ENCODE measurements at places on chromosomes 5 and 9.

GRCh38 chr9:82560036-82560435 lies 502.9 kb downstream of the RASEF start:
- DNase-seq = no peak

- DNase-seq = no peak
These were observed 65.2 kb upstream of the TNFAIP8 start for GRCh38 chr5:119290607-119291006.

- no peak for DNase-seq
These were observed 44.4 kb upstream of the CPLX2 start for GRCh38 chr5:175826980-175827379.

- no peak for DNase-seq
These were observed 14.9 kb upstream of the COL27A1 start for GRCh38 chr9:114140401-114140800.

DNA sequence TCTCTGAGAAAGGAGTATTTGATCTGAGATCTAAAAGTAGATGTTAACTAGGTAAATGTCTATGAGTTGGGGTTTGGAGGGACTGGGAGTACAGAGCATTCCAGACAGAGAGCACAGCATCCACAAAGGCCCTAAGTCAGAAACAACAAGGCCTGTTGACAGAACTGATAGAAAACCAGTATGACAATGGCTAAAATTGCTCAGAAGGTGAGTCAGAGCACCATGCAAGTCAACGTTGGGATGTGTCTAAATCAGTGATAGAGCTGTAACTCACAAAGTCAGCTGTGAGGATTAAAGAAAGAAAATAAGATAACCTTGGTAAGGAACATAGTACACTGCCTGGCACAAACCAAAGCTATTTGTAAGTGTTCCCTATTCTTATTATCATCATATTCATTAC lies 124.0 kb downstream of the CETN3 start:
- DNase-seq = no peak

GRCh38 chr9:112734892-112735291 lies 15.7 kb upstream of the SNX30 start:
- no peak for DNase-seq

GRCh38 chr5:167871091-167871490 lies 420.4 kb upstream of the WWC1 start:
- no peak for DNase-seq

- peak; percentile 98 for DNase-seq
These were observed 35.6 kb upstream of the ATP6V1G1 start for GRCh38 chr9:114551750-114552685.

- DNase-seq = no peak
These were observed 39.4 kb downstream of the UBE2QL1 start for GRCh38 chr5:6488021-6488420.

- peak; percentile 88 for DNase-seq
These were observed 10.8 kb downstream of the KCNV2 start for GRCh38 chr9:2727966-2728613.

DNA sequence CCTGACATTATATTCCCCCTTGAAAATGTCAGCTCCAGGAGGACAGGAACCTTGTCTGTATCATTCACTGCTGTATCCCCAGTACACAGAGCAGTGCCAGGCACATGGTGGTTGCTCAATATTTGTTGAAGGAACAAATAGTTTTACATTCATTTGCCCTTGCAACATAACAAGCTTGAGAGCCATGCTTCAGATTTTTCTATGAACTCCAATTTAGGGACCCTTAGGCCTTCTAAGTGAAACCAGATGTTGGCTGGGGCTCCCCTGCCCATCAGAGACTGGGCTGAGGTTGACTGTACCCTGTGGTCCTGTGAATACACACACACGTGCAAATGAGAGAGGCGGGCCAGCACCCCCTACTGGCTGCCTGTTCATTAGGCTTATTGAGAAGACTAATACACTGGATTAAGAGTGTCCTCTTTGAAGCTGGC lies 214.9 kb upstream of the WWC1 start:
- DNase-seq = peak; percentile 56

DNA sequence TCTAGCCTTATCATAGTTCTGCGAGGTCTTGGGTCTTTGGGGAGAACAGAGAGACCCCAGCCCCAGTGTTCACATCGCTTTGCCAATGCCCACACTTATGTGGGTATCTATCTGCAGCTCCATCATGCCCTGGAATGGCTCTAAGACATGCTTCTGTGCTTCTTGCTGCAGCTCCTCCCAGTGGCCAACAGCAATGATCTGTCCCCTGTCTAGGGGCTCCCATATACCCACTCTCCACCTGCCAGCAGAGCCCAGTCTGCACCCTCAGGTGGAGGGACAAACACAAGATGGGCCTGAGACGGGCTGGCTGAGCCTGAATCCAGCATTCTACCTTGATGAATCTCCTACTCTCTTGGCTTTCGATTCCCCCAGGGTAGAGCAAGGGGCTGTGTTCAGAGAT lies 14.6 kb upstream of the DAP start:
- DNase-seq = no peak

- no peak for DNase-seq
These were observed 6.5 kb downstream of the PPP6C start for GRCh38 chr9:125183054-125183453.

DNA sequence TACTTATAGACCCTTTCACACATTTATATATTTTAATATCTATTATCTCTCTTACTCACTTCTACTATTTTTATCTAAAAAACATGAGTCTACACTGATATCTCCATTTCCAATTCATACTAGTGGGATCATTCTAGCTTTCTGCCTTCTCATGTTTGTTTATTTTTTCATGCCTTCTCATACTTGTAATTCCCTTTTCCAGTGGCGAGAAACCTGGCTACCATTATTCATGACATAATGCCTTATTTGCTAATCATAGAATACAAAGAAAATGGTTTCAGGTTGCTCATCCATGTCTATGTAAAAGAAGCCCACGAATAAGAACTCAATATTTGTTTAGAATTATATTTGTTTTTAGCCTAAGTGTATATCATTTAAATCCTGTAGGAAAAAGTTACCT lies 232.7 kb upstream of the ACTBL2 start:
- DNase-seq = peak; percentile 43

DNA sequence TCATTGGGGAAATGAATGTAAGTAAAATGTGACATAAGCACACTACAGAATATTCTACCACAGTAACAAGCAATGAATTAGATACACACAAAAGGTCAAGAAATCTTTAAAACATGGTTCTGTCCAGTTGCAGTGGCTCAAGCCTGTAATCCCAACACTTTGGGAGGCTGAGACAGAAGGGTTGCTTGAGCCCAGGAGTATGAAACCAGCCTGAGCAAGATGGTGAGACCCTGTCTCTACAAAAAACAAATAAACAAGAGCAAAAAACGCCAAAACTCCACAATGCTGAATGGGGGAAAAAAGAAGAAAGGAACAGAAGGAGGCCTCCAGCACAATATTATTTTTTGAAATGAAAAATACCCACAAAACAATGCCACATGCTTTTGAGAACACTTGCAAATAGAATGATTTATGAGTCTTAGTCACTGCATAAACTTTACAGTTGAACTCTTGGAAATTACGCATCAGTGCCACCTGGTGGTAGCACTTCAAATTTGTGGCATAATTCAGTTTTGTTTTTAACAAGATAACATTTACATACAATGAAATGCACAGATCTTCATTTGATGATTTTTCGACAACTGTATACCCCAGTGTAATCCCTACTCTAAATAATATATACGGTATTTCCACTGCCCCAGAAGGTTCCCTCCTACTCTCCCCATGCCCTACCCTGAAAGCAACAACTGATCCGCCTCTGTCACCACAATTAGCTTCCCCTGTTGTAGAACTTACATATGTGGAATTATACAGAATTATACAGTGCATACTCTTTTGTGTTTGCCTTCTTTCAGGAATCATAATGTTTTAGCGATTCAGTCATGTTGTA lies 14.4 kb upstream of the SPINK4 start:
- peak; percentile 84 for DNase-seq

DNA sequence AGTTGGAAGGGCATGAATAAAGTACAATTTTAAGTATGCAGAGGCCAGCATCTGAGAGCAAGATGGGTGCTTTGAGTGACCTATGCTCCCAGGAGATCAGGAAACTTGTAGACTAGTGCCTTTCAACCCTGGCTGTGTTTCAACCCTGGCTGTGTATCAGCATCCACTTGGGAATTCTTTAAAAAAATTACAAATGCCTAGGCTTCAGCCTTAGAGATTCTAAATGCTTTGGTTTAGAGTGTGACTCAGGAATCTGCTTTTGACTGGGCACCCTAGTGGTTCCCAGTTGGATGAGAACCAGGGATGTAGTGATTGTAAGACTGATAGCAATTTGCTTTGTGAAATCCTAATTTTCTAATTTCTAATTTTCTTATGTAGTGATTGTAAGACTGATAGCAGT lies 65.6 kb downstream of the RALGPS1 start:
- DNase-seq = peak; percentile 17

DNA sequence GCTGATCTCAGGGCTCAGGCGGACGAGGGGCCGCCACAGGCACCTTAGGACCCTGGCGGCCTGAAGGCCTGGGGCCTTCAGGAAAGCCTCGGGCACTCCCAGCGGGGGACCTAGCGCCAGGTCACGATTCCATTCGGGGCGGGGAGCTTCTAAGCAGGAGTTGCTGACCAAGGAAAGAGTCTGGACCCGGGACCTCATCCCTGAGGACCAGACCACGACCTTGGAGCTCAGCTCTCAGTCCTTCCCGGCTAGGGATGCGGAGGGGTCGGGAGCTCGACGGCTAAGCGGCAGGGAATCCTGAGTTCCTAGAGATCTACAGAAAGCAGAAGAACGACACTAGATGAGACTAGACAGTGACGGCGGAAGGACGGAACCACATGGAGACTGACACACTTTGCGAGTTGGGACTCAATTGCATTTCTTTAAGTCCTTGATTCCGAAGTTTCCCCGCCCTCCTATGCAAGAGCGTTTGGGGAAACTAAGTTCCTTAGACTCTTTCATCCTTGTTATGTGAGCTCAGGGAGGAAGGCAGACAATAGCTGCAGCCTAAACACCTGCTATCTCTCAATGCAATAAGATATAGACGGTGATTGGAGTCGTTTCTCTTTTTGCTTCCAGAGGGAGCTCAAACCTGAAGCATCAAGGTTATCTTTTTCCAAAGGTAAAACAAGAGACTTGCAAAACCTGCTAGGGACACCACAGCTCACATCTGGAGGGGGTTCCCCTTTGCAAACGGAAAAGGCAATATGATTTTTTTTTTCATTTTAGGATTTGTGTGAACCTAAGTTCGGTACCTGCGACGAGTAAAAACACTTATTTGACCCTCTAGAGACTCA lies 9.7 kb downstream of the NR2F1-AS1 start:
- peak; percentile 60 for DNase-seq

DNA sequence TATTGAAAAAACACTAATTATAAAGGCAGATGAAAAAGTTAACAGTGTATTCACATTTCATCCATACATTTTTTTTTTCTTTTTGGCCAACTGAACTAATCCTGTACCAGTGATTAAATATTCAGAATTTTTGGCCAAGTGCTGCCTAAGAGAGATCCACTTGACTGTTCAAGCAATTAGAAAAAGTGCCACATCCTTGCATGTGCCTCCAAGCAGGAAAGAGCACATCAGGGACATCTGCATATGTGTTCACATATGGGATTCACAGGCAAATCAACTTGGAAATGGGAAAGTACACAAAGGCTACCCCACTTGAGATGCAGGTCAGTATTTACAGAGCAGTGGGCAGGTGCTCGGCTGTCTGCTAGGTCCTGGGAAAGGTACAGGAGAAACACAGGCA lies 163.3 kb upstream of the LHFPL2 start:
- DNase-seq = no peak

GRCh38 chr5:141963701-141964100 lies 5.2 kb upstream of the RNF14 start:
- no peak for DNase-seq
